ENCODE measurements at places on chromosomes 3 and 15.

GRCh38 chr3:104642827-104643226 is 723.9 kb upstream of the ALCAM start:
- no peak for DNase-seq

- DNase-seq = peak; percentile 48
Measured at GRCh38 chr3:16048435-16049318, 125.8 kb upstream of the GALNT15 start.

DNA sequence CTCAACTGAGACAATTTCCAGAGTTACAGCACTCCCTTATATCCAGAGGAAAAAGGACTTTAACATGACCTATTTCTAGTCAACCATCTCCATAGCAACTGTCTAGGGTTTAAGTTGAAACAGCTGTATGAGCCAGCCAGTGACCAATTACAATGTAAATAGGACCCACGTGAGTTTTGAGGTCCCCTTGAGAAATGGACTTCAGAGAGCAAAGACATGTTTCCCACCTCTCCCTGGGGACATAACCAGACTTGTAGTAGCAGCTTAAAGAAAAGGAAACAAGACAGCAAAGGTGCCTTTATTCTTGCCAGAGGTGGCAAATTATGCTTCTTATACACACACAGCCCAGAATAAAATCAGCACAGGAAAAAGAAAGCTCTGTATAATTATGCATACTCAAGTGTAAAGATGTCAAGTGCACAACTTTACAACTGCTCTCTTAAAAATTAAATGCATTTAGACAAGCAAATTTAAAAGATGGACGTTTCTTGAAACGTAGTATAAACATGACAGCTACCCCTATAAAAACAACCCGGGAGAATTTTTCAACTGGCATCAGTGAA is 40.2 kb downstream of the SUMF1 start:
- no peak for DNase-seq

DNA sequence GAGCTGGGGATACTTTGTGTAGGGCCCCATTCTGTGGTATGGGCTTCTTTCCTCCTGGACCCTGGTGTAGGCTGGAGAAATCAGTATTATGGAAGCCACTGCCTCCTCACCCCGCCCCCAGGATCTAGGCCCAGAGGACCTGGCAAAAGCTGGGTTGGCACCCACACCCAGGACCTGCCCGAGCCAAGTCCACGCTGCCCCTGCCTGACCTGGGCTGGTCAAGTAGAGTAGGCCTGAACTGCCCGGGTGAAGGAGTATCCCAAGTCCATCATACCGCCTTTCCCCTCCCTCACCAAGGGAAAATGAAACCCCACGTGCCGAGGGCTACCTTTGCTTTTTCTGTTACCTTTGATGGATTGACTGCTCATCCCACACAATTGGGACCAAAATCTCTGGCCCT is 37.7 kb upstream of the TRAK1 start:
- DNase-seq = no peak

- no peak for DNase-seq
Measured at GRCh38 chr15:34591306-34591705, 7.9 kb upstream of the GOLGA8B start.

- DNase-seq = no peak
Measured at GRCh38 chr3:117547956-117548550, 838.5 kb downstream of the TUSC7 start.

- no peak for DNase-seq
Measured at GRCh38 chr3:120448756-120449155, 2.0 kb downstream of the FSTL1 start.

- DNase-seq = no peak
Measured at GRCh38 chr3:141797819-141798447, 34.7 kb downstream of the GRK7 start.

DNA sequence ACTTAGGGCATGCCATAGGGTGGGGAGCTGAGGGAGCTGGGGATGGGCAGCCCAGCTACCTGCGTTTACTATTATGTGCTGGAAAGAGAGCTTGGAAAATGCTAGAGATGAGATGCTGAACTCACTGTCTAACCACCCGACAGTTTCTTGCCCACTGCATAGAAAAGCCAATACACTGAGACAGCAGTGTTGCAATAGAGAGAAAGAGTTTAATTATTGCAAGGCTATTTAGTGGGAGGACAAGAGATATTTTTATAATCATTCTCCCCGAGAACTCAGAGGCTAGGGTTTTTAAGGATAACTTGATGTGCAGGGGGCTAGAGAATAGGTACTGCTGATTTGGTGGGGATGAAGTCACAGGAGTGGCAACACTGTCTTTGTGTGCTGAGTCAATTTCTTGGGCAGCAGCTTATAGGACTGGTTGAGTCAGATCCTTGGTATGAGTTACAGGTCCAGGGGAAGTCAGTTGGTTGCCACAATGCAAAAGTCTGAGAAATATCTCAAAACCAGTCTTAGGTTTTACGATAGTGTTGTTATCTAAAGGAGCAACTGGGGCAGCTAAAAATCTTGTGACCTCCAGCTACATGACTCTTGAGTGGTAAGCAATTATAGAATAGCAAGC is 205.9 kb downstream of the GABRG3 start:
- no peak for DNase-seq

- no peak for DNase-seq
Measured at GRCh38 chr3:141353652-141354495, 14.4 kb upstream of the ZBTB38 start.

DNA sequence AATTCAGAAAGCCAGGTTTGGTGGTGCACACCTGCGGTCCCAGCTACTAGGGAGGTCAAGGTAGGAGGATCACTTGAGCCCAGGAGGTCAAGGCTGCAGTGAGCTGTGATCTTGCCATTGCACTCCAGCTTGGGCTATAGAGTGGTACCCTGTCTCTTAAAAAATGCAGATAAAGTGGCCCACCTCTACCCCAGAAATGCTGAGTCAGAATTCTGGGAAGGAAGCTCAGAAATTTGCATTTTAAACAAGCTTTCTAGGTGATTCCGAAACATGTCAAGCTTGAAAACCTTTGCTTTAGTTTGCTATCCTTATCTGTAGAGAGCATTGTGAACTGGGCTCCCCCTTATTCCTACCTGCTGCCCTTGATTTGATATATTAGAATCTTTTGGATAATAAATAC is 7.7 kb downstream of the MED12L start:
- no peak for DNase-seq

DNA sequence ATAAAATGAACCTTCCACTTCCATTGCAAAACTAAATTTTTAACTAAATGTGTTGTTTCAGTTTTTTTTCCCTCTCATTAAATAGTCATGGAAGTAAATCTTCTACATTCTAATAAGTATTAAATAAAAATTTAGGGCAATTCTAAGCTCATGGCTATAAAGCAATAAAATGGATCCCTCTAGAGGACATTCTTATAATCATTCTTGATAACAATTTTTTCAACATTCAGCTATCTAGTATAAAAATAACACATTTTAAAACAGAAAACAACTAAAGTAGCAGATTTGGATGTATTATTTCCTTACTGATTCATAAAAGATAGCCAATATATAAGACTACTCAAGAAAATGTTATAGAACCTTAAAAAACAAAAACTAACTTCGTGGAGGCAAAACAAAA is 393.1 kb downstream of the PLOD2 start:
- no peak for DNase-seq

- DNase-seq = no peak
Measured at GRCh38 chr15:67080118-67080899, 14.9 kb downstream of the SMAD3 start.

- DNase-seq = no peak
Measured at GRCh38 chr15:21267671-21268395, 172.5 kb downstream of the POTEB3 start.

- DNase-seq = no peak
Measured at GRCh38 chr3:154758109-154758868, 321.8 kb upstream of the MME start.

DNA sequence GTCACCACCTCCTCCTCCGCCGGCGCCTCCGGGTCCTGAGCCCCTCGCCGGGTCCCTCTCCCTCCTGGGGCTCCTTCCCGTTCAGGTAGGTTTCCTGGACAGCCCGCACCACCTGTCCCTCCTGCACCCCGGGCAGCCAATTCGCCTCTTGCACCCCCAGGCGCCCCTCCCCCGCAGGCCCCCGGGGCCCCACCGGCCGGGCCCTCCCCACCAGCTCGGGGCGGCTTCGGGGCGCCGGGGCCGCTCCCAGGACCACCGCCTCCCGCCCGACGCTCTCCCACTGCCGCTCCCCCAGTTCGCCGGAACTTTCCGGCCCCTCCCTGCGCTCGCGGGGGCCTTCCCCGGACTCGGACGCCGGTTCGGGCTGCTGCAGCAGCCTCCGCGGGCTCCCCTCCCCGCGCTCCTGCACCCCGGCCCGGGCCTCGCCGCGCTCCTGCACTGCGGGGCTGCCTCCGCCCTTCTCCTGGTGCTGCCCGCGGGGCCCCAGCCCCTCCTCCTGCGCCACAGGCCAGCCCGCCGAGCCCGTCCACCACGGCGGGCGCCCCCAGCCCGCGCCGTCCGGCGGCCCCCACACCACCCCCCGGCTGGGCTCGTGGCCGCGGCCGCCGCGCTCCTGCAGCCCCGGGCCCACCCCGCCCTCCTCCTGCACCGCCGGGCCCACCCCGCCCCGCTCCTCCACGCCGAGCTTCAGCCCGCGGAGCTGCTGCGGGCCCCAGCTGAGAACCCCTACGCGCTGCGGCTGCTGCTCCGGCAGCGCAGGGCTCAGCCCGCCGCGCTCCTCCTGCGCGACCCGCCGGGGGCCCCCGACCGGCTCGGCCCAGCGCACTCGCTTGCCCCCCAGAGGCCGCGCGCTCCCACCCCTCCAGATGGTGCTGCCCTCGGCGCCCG is 587 bp upstream of the TNK2 start:
- DNase-seq = no peak

- DNase-seq = no peak
Measured at GRCh38 chr3:56122911-56123310, 345.4 kb downstream of the ERC2 start.

- DNase-seq = no peak
Measured at GRCh38 chr3:127853681-127854080, 31.4 kb upstream of the MGLL start.

DNA sequence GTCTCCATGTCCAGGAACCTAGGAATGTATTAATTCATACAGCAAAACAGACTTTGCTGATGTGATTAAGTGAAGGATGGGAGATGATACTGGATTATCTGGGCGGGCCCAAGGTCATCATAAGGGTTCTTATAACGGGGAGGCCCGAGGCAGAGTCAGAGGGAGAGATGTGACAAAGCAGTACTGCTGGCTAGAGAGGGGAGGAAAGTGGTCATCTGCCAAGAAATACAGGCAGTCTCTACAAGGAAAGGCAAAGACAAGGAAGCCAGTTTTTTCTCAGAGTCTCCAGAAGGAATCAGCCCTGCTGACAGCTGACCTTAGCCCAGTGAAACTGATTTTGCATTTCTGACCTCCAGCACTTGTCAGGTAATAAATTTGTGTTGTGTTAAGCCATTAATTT is 66.2 kb upstream of the CORO2B start:
- no peak for DNase-seq

GRCh38 chr3:114104414-114104813 is 47.9 kb downstream of the QTRT2 start:
- no peak for DNase-seq

DNA sequence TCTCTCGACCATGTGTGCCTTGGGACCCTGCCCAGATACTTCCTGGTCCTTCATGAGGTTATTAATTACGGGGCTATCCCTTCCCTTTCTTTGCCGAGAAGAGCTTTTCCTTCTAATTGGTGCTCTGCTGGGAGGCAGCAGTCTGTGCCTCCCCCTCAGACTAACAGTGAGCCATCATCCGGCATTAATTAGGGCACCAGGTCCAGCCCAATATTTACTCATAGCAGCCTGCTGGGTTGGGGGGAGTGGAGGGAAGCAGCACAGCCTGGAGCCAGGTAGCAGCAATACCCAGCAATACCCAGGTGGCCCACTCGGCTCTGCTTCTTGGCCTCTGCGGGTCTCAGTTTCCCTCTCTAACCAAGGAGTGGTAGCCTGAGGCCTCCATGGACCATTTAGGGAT is 20.1 kb downstream of the CACNA2D2 start:
- DNase-seq = no peak

All from C1 segment of cervical spinal cord (tissue), 14 donors.